ENCODE measurements at places on chromosomes 5 and 9. TPM values are rescaled to one million over a fixed set of nuclear protein-coding genes. Genes with fewer than 3 reads are reported as not detected.

- DNase-seq: no peak
These were observed 204.2 kb upstream of the CD180 start for GRCh38 chr5:67400752-67401151.

DNA sequence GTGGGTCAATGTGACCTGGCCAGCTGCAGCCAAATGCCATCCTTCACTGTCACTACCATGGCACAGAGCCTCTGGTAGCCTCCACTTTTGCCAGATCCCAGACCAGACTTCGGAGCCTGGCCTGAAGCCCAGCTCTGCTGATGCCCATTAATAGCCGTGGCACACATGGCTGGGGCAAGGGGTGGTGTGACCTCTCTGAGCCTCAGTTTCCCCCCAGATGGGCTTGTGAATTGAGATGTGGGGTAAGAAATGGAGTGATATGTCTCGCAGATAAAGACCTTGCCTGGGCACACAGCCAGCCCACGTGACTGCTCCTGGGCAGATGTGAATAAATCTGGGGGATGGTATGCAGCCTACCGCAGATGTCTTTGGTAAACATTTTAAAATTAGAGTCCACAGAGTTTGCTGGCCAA is 13.9 kb downstream of the SUSD3 start:
- no peak for DNase-seq

DNA sequence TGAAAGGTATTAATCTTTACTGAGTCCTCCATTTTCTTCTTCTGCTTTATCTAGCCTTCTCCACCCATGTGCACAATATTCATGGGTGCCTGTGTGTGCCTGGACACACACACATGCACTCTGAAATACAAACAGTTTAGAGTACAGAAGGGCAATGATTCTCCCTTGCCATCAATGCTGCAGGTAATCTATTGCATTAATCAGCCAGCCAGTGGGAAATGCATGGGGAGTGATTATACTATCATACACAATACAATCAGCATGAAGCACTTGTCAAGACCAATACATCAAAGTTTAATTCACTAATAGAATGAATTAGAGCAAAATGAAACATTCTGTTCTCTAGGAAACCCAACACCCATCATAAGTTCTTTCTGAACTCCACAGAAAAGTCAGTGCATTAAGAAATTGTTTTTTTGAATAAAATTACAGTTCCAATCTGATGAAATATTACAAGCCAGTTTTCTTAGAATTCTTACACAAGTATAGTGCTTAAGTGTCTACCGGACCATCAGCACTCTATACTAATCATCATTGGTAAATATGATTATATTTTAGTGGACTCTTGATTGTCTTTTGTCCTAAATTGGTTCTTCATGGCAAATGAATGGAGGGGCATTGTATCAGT is 172.2 kb downstream of the ZSWIM6 start:
- DNase-seq: no peak

GRCh38 chr5:55372130-55372925 is 64.5 kb downstream of the MTREX start:
- DNase-seq: no peak

DNA sequence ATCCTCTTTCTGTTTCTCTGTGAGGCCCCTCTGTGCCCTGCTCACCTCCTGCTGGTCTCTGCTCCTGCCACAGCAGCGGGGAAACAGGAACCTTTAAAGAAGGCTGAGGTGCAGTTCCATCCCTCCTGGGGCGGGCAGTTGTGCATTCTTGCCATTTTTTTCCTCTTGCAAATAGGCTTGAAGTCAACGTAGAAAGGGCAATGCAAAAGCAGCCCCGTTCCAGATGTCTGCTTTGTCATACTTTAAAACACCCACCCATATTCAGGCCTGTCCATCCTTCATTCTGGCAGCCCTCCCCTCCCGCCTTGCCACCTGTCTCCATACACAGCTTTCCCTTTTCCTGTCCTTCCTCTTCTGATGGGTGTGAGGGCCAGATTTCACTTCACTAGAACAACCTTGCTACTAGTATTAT is 65.4 kb upstream of the KLF9 start:
- no peak for DNase-seq

DNA sequence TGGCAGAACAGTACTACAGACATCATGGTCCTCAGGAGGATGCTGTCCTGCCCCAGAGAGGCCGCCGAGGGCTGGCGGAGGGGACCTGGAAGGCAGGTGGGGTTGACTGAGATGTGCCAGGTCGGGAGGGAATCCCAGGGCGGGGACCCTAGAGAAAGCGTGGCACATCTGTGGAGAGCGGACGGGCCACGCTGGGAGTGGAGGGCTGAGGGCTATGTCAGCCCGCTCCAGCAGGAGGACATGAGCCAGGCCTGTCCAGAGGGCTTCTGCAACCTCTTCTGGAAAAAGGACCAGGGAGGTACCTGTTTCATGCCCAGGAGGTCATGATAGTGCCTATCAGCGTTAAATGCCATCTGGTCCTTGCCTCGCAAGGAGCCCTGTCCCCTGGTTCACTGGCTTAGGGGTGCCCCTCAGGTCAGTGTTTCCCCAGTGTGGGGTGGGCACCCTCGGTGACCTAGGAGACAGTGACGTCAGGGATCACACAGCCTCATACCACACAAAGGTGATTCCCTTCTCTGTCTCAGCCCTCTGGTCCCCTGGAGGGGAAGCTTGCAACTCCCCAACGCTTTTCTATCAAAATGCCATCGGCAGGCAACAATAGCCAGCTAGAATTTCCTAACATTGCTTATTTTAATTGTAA is 103.6 kb upstream of the IER5L start:
- DNase-seq: no peak

DNA sequence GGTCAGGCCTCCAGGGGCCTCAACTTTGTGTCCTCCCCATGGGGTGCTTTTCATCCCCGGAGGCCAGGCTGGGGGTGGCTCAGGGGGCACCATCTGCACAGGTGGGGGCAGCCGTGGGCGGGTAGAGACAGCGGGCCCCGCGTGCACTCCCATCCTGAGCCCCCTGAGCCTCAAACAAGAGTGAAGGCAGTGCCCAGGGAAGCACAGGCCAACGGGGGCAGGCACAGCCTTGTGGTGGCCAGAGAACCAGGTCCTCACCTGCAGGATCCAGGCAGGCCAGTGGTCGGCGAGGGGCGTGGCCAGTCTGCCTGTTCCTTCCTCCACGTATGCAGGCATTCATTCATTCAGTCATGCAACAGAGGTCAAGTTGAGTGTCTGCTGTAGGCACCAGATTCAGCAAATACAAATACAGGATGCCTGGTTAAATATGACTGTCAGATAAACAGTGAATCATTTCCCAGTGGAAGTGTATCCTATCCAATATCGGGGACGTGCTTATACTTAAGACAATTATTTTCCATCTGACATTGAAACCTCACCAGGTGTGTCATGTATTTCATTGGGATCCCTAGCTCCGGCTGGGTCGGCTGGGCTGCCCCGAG is 22.3 kb downstream of the KCNT1 start:
- no peak for DNase-seq

GRCh38 chr5:135103575-135103853 is 69.5 kb upstream of the PITX1 start:
- DNase-seq: no peak

DNA sequence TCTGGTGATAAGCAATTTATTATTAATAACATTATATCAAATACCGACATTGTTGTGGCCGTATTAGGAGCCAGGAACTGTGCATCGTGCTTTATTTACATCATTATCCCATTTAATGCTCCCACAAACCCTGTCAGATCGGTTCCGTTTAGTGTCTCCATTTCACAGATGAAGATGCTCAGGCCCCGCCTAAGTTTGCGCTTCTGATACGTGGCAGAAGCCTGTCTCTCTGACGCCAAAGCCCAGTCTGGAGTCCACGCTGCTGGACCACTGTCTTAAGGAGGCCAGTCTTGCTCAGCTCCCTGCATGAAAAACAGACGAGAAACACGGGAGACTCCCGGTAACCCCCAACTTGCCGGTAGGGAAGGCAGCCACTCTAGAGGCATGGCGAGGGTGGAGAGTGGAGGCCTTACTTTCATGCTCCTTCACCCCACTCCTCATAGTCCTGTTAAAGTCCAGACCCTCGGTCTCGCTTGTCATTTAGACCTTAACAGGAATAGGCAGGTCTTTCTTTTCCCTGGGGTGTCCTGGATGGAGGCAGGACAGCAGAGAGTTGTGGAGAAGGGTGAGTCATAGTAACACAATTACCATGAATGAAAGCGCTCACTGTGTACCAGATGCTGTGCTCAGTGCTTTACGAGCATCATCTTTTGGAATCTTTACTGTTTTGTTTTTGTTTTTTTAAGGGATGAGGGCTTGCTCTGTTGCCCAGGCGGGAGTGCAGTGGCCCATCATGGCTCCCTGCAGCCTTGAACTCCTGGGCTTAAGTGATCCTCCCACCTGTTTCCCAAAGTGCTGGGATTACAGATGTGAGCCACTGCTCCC is 872 bp downstream of the TXNDC15 start:
- DNase-seq: no peak

NINJ1 gene
- 14.2 TPM for polyA plus RNA-seq

C7 gene
- polyA plus RNA-seq: not detected

HRH2 gene
- not detected for polyA plus RNA-seq

RNF130 gene
- 31.7 TPM for polyA plus RNA-seq

SPINK13 gene
- polyA plus RNA-seq: not detected

ZDHHC11B gene
- polyA plus RNA-seq: not detected
